ENCODE measurements at places on chromosomes 6 and 20.

DNA sequence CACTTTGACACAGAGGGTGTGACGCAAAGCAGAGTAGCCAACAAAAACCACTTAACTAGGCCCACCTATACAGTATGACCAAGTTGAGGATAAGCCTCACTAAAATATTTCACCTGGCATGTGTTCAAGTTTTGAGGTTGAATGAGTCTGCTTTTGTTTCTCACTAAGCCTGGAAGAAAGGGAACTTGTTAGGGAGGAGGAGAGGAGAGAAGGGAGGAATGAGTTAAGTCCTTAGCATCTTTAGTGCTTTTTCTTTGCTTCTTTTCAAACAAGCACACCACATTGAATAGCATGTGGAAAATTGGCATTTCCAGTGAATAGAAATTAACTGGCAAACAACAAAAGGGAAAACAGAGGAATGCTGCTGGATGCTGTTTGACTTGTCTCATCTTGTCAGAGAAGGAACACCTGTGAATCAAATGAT, 461.9 kb downstream of the GJA1 start:
- DNase-seq, result no peak

- no peak for DNase-seq
Measured at GRCh38 chr20:62171245-62171644, 11.6 kb upstream of the MTG2 start.

- no peak for DNase-seq
Measured at GRCh38 chr20:50237349-50237748, 46.7 kb downstream of the CEBPB start.

GRCh38 chr6:167826230-167826895, 348 bp upstream of the AFDN start:
- peak; percentile 45 for DNase-seq

DNA sequence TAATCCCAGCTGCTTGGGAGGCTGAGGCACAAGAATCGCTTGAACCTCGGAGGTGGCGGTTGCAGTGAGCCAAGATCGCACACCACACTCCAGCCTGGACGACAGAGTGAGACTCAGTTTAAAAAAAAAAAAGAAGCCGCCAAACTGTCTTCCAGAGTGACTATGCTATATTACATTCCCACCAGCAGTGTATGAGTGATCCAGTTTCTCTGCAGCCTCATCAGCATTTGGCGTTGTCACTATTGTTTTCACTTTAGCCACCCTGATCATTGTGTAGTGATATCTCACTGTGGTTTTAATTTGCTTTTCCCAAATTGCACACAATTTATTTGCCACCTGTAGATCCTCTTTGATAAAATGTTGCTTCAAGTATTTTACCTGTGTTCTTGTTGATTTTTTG, 6.0 kb upstream of the AKAP12 start:
- DNase-seq, result no peak

- no peak for DNase-seq
Measured at GRCh38 chr6:79810185-79810705, 137.1 kb downstream of the ELOVL4 start.

DNA sequence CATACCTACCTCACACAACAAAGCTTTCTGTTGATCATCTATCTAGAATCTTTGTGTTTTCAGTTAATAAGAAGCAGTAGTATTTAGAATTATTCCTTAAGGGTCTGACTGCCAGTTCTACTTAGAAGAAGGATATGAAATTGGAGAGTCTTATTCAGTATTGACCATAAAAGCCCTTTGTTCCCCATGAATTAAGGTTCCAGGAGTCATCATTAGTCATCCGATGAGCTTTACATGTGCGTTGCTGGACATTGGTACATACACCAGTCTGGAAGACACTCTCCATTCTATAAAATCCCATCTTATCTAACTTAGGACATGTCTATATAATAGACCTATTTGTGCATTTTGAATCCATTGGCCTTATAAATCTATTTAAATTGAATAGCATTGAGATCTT, 34.4 kb upstream of the RNF217 start:
- peak; percentile 8 for DNase-seq

DNA sequence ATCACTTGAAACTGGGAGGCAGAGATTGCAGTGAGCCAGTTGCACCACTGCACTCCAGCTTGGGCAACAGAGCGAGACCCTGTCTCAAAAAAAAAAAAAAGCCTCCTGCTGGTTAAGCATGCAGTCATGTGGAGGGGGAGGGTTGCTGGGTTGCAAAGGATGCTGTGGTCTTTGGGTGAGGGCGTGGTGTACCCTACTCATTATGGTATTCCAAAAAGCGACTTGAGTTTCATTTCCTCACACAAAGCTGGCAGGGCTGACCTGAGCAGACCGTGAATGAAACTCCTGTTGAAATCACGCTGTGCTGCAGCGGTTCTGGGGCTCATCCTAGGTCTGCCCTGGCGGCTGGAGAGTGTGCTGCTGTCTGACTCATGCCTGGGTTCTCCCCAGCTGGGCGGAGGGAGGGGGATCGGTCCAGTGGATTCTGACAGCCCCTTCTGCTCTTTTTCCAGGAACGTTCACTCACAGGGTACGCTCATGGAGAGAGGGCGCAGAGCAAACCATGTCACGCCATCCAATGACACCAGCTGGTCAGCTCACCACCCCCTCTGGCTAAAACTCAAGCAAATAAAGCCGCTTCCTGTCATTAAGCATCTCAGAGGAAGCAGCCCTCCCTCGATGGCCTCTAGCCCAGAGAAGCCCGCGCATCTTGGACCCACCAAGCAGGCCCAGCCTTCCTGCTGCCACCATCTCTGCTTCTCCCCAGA, 166.2 kb downstream of the SCML4 start:
- DNase-seq, result peak; percentile 69

GRCh38 chr6:92329208-92329847, 1090.0 kb downstream of the EPHA7 start:
- DNase-seq, result no peak

DNA sequence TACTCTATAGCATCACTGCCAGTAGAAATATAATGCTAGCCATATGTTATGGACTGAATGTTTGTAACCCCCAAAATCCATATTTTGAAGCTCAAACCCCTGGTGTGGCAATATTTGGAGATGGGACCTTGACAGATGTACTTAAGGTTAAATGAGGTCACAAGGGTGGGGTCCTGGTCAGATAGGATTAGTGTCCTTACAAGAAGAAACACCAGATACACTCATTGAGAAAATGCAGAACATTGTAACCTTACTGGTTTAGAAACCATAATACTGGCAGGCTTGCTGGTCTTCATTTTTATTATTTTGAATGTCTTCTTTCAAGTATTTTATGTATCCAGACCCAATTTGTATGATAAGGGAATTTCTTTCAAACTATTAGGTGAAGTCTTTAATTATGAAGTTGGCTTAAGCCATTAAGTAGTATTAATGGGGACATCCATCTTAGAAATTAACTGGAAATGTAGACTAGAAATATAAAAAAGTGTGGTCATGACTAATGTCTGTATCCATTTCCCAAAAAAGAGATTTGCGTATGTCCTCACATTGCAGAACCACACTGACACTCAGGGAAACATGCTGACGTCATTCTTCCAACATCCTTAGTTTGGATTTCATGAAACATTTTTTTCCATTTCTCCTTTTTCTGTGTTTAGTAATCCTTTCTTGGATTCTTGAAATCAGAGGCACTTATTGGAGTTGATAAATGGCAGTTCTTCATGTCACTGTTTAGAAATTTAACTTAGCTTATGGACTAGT, 32.4 kb downstream of the SLC16A10 start:
- no peak for DNase-seq

DNA sequence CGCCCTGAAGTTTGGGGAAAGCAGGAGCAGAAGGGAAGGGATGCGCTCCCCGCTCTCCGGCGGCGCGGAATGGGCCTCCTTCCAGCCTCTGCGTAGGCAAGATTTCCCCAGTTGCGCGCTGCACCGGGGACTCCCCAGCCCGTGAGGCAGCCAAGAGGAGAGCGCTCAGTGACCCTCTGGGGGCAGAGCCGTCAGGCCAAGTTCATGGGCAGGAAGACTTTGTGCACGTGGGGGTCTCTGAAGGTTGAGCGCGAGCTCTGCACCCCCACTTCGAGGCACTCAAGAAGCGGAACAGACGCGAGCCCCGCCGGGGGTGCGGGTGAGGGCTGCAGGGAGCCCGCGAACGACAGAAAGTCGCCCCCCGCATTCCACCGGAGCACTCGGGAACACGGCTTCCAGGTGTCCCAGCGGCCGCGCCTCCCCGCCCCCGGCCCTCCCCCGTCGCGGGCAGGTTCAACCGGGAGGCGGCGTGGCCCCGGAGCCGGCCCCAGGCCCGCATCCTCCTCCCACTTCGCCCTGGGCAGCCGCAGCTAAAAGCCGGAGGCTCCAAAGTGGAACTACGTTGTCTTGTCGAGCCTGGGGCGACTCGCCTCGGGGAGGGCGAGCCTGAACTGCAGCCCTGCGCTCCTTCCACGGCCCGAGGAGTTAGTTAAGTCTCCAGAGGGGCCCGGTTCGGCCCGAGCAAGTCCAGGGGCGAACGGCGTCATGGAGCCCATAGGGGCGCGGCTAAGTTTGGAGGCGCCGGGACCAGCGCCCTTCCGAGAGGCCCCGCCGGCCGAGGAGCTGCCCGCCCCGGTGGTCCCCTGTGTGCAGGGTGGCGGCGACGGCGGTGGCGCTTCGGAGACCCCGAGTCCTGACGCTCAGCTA, at the start of gene PPP1R3G:
TSS of gene PPP1R3G (plus strand) at position 561 of the 867 bp plus-strand sequence. CDS start at position 706, 145 bp downstream.
- DNase-seq, result peak; percentile 67

- DNase-seq, result no peak
Measured at GRCh38 chr20:44597930-44598329, 15.6 kb downstream of the PKIG start.

DNA sequence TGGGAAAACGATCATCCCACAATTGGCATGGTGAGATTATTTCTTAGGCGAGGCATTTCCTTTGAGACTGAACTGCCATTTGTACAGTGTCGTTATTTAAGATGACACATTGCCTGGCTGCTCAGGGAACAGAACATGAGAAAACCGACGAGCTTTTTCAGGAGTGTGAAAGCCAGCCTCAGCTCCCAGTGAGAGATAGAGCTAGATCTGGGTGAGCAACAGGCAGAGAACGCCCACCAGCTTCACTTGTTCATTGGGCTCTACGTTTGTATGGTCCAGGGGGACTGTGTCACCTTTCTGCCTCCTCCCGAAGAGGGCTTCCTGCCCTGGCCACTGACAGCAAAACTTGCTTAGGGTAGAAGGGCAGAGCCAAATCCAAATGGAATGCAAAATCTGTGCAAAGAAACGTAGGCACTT, 378.1 kb downstream of the RNGTT start:
- DNase-seq, result no peak

GRCh38 chr20:63733579-63734081, 2.8 kb upstream of the LIME1 start:
- DNase-seq, result no peak

GRCh38 chr6:52475307-52475706, 55.2 kb downstream of the EFHC1 start:
- no peak for DNase-seq

- DNase-seq, result peak; percentile 13
Measured at GRCh38 chr20:57902473-57902872, 192.7 kb upstream of the PMEPA1 start.

- no peak for DNase-seq
Measured at GRCh38 chr20:40109136-40109535, 579.9 kb downstream of the MAFB start.

GRCh38 chr6:36501686-36502085, 45.6 kb downstream of the STK38 start:
- no peak for DNase-seq

- no peak for DNase-seq
Measured at GRCh38 chr6:62541502-62541901, 255.5 kb upstream of the KHDRBS2 start.

GRCh38 chr6:90249034-90249433, 47.6 kb downstream of the BACH2 start:
- no peak for DNase-seq

DNA sequence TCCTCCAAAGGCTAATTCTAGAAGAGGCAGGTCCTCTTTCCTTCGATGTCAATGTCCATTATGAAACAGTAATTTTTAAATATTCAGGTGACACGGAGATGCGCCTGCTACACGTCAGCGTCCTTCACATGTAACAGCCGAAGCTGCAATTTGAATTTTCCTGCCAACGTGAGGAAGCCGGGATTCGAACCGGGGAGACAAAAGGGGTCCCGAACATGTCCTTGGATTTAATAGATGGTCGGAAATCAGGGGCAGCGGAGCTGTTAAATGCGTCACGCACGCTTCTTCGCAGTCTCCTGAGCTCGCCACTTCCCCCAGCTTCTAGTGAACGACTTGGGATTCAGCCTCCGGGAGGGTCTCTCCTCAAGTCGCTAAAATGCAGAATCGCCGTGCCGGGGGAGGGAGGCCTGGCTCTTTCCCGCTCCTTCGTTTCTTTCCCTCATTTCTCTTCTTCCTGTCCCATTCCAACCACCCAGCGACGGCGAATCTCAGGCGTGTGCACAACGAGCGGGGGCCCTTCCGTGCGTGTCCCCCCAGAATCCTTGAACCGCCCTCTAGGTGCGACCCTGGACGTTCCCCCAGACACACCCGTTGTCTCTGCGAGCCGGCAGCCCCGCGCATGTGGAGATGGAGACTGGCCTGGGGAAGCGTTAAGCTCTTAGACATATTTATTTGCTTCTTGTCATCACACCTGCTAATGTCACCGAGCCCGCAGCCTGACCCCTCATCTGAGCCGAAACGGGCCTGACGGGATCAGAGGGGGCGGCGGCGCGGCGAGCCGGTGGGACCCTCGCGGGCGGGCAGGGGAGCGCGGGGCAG, 1.3 kb upstream of the FOXC1 start:
- no peak for DNase-seq

DNA sequence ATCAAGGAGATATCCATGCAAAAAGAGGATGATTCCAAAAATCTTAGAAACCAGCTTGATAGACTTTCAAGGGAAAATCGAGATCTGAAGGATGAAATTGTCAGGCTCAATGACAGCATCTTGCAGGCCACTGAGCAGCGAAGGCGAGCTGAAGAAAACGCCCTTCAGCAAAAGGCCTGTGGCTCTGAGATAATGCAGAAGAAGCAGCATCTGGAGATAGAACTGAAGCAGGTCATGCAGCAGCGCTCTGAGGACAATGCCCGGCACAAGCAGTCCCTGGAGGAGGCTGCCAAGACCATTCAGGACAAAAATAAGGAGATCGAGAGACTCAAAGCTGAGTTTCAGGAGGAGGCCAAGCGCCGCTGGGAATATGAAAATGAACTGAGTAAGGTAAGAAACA, 10.1 kb upstream of the SNRNP48 start:
- DNase-seq, result no peak

GRCh38 chr6:139081471-139081870, 52.9 kb downstream of the ABRACL start:
- DNase-seq, result peak; percentile 44

Measured in fibroblast of gingiva (primary cell).